Fibroblast of lung (primary cell): ENCODE measurements at places on chromosomes 12 and 14. TPM values are rescaled to one million over a fixed set of nuclear protein-coding genes. Genes with fewer than 3 reads are reported as not detected.
A peak's percentile ranks its signal among the peaks of the same experiment; 100 is the strongest.

SPTB gene
- under 0.01 TPM in 1 of 2 replicates, not detected in the other for total RNA-seq

DEPDC4 gene
- 1.0 and 1.2 TPM in 2 replicates for total RNA-seq

GRIP1 gene
- 0.26 TPM in 1 of 2 replicates, not detected in the other for total RNA-seq

FICD gene
- total RNA-seq = 8.2 and 8.6 TPM in 2 replicates

POTEG gene
- not detected in 2 replicates for total RNA-seq

SERPINA10 gene
- not detected in 2 replicates for total RNA-seq

NAV3 gene
- total RNA-seq = 50.3 and 60.6 TPM in 2 replicates

CLEC7A gene
- not detected in 2 replicates for total RNA-seq

SDSL gene
- total RNA-seq = 10.0 and 12.4 TPM in 2 replicates

CHGA gene
- total RNA-seq = not detected in 2 replicates

SIX1 gene
- 1.8 and 8.3 TPM in 2 replicates for total RNA-seq

GRCh38 chr14:51188566-51189185 is 51.4 kb upstream of the TMX1 start:
- no peaks in the 10 kb centered on the region for H3K36me3 ChIP-seq
- H3K4me3 ChIP-seq = no peak overlapping the region
- peak; percentile 55 for DNase-seq
- no peaks in the 10 kb centered on the region for H3K4me1 ChIP-seq
- no peak overlapping the region for H3K27ac ChIP-seq

DNA sequence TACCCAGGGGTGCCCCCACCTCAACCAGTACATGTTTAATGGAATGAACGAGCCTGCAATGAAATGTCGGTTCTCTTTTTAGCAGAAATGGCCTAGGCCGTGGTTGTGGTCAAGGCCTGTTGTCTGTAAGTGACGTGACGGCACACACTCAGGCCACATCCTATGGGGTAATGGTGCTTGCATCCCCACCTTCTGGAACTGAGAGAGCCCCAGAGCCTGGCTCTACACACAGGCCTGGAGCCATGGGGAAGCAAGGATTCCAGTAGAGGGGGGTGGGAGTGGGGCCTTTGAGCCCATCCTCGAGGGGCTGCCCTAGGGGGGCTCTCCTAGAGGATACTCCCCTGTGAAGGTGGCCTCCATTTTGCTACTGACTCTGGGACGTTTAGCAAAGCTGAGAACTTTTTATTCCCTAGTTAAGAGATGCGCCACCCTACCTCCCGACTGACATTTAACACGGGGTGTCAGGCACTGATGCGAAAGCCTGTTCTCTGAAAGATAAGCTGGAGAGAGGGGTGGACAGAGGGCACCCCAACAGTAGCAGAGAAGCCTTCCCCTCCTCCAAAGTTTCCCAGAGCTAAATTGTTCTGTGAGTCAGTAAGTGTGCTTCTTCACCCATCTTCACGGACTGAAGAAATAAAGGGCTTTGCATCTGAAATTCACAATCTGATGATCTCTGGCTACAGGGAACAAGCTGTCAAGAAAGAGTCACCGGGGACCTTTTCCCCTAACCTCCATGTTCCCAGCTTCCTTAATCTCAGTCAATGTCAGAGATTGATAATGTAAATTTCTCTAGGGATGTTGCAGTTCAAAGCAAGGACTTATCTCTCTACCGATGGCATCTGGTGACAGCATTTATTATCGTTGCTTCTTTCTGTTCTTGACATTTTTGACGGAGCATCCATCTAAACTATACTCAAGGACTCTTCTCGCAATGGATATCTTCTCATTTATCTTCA is 6.8 kb downstream of the RIN3 start:
- H3K4me1 ChIP-seq = peaks cover 2% of the 10 kb centered on the region
- H3K27ac ChIP-seq = no peak overlapping the region
- no peak for DNase-seq
- H3K27me3 ChIP-seq = no peaks in the 10 kb centered on the region
- H3K4me3 ChIP-seq = no peak overlapping the region

DNA sequence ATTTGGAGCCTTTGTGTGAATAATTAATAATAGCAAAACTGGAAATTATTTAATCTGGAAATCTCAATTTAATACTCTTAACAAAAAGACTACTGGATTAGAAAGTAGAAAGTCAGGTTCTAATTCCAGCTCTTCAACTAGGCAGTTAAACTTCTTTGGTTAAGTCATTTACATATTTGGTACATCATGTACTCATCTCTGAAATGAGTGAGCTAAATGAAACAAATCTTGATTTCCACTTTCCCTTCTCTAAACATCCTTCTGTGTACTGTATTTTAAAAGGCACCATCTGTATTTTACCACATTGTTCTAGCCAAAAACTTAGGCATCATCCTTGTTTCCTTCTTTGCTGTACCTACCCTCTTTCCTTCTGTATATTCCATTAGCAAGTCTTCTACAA is 26.9 kb downstream of the CRADD start:
- H3K27ac ChIP-seq = no peak overlapping the region
- H3K27me3 ChIP-seq = no peaks in the 10 kb centered on the region
- peaks cover 23% of the 10 kb centered on the region for H3K4me1 ChIP-seq
- no peaks in the 10 kb centered on the region for H3K36me3 ChIP-seq

- H3K27me3 ChIP-seq = no peaks in the 10 kb centered on the region
- peak; percentile 70 for DNase-seq
- no peaks in the 10 kb centered on the region for H3K4me1 ChIP-seq
- no peaks in the 10 kb centered on the region for H3K36me3 ChIP-seq
These were observed 26.0 kb upstream of the GLIPR1L2 start for GRCh38 chr12:75364919-75365318.

- no peak overlapping the region for H3K4me3 ChIP-seq
- H3K27me3 ChIP-seq = peaks cover 8% of the 10 kb centered on the region
- no peaks in the 10 kb centered on the region for H3K36me3 ChIP-seq
- DNase-seq = peak; percentile 47
These were observed 7.0 kb downstream of the CCND2 start for GRCh38 chr12:4280351-4281163.

DNA sequence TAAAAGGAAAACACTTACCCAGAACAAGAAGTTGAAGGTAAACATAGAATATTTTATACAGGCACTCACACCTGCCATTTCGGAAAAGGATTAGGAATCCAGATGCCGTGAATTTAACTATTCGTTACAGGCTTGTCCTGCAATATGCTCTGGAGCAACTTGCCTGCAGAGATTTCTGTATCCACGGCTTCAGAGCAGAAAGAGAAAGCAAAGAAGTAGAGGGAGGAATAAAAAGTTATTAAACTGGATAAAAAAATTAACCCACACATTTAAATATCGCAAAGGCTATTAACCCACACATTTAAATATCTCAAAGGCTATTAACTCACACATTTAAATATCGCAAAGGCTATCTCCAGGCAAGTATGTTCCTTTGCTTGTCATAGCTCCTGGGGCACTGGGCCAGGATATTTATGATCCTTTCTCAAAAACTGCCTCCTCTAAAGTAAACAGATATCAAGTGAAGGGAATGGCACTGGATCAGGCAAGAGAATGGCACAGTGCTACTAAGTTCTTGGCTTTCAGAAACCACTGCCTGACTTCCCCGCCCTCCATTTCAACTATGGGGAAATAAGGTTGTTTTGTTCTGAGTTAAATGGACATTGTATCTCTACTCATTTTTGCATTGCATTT is at the start of gene TSPAN8:
TSPAN8 (minus strand) TSS at position 399 of the 633 bp plus-strand sequence; CDS start at position 78, 321 bp downstream.
- H3K36me3 ChIP-seq = no peaks in the 10 kb centered on the region
- no peak for DNase-seq
- no peaks in the 10 kb centered on the region for H3K4me1 ChIP-seq
- no peak within 1 kb of the TSS for H3K27ac ChIP-seq

GRCh38 chr12:43761500-43761899 is 2.7 kb downstream of the IRAK4 start:
- H3K27ac ChIP-seq = no peak overlapping the region
- DNase-seq = no peak
- no peaks in the 10 kb centered on the region for H3K27me3 ChIP-seq
- no peaks in the 10 kb centered on the region for H3K36me3 ChIP-seq
- peaks cover 5% of the 10 kb centered on the region for H3K4me1 ChIP-seq

DNA sequence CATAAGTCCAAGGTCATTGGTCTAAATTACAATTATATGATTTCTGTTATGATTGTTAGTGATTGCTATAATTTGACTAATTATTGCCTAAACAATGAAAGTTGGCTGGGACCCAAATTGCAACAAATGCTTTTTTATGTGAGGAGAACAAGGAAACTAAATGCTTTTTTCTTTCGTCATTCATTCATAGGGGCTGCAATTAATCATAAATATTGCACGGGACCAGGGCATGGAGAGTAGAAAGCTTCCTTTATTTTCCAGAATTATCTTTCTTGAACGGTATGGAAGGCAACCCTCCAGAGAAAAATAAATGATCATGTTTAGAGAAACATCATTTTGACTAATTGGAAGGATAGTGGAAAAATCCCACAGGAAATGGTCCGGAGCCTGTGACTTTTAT is 32.6 kb upstream of the ARHGAP5 start:
- DNase-seq = no peak
- no peaks in the 10 kb centered on the region for H3K4me1 ChIP-seq
- H3K36me3 ChIP-seq = no peaks in the 10 kb centered on the region

DNA sequence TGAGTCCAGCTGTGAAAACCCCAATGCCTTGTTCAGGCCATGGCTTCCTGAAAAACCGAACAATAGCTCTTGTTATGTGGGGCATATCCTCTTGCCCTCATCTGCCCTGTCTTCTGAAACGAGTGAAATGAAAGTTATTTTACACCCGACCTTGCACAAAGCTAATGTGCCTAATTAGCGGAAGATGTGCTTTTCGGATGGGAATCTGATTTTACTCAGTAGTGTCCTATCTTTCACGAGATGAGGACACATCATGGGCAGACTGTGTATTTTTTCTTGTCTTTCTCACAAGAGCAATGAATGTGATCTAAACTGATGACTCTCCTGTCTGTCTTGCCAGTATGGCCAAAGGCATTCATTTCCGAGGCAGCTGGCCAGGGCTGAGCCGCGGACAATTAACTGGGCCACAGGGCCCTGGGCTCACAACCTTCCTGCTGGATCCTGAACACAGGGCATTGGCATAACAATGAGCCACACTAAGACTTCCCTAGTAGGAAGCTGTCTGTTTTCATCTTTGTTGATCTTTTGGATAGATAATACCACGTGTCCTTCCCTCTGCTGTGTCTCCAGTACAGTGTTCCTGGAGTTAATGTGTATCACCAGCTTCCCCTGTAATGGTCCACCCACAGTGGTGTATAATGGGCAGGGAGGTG is 86.0 kb upstream of the HIF1A start:
- H3K36me3 ChIP-seq = no peaks in the 10 kb centered on the region
- DNase-seq = peak; percentile 82
- no peak overlapping the region for H3K27ac ChIP-seq
- H3K4me1 ChIP-seq = peaks cover 5% of the 10 kb centered on the region
- no peak overlapping the region for H3K4me3 ChIP-seq

DNA sequence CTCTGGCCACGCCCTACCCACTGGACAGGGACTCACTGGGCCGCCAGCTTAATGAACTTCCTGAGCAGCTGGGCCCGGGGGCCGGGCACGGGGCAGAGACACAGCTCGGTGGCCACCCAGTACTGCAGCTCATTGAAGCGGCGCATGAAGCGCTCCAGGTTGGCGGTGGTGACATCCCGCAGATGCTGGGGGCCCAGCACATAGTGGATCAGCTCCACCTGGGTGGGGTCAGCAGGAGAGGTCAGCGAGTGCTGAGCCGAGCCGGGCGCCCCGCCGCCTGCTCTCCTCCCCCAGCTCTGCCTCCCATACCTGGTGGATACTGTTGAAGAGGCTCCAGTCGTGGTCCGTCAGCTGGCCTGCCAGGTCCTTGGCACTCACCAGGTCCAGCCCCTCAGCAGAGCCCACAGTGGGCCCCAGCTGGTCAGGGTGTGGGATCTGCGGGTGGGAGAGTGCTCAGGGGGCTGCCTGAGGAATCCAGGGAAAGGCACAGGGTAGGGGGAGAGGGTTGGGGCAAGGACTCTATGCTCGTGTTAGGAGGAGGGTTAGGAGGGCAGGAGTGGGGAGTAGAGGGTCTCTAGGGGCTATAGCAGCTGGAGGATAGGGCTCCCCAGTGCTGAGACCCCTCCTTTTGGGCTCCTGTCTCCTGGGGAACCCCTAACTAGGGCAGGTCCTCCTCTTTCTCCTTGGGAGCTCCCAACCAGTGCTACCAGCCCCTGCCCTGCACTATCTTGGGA is 15.5 kb upstream of the ENDOU start:
- H3K36me3 ChIP-seq = no peaks in the 10 kb centered on the region
- no peak overlapping the region for H3K4me3 ChIP-seq
- no peak for DNase-seq
- H3K27ac ChIP-seq = no peak overlapping the region

GRCh38 chr14:38290601-38291188 is 34.8 kb upstream of the CLEC14A start:
- peak; percentile 96 for DNase-seq
- no peaks in the 10 kb centered on the region for H3K36me3 ChIP-seq
- peak overlapping the region; percentile 40 for H3K27ac ChIP-seq
- no peak overlapping the region for H3K4me3 ChIP-seq

DNA sequence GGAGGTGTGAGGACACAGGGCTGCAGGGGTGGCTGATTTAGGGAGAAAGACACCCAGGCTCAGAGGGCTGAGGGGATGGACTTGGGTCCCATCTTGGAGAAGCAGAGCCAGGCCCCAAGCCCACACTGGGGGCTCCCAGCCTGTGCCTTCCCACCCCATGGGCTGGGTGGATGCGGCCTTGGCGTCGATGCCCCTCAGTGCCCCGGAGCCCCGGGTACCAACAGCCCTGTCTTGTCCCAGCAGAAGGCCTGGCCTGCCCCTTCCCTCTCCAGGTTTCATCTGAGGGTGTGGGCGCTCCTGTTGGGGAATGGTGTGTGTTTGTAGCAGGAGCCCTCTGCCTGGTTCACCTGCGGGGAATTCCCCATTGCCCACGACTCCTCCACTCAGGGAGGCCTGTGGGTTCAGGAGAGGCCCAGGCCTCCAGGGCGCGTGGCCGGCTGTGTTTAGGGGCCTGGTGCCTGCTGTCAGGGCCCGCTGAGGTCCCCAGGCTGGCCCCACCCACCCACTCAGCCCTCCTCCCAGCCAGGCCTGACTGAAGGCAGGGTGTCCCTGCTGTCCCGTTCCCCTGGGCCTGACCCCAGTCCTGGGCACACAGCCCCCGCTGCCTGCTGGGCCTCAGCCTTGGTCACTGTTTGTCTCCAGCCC is 51.1 kb upstream of the BEGAIN start:
- no peak for DNase-seq
- H3K36me3 ChIP-seq = no peaks in the 10 kb centered on the region
- no peaks in the 10 kb centered on the region for H3K27me3 ChIP-seq
